ENCODE measurements at places on chromosomes 6 and 20.
A peak's percentile ranks its signal among the peaks of the same experiment; 100 is the strongest.

GRCh38 chr6:163165922-163166321 is 248.6 kb upstream of the QKI start:
- no peaks in the 10 kb centered on the region for H3K27me3 ChIP-seq
- no peak for DNase-seq
- no peak overlapping the region for H3K27ac ChIP-seq
- H3K4me1 ChIP-seq = no peaks in the 10 kb centered on the region
- H3K36me3 ChIP-seq = no peaks in the 10 kb centered on the region

DNA sequence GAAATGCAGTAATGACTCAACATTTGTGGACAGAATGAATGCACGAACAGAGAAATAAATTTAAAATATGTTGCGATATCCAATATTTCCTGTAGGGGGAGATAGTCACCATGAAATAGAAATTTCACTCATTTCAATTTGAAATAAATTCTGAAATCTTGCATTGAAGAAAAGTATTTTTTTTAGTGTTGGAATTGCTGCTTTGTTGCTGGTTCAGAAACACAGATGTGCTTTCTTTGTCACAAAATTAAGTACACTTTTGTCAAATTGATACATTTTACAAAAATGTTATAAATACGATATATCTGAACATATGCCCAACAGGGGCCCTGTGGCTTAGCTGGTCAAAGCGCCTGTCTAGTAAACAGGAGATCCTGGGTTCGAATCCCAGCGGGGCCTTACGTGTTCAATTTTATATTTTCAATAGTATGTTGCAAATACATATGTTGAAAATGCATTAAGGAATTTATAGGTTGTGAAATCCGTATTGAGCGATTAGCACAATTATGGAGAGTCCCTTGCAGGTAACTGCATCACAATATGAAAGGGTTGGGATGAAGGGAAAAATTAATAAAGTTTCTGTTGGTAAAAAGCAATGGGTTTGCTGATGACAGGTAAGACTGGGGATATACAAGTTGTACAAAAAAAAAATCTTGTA is 85.4 kb upstream of the PRSS16 start:
- peaks cover 19% of the 10 kb centered on the region for H3K4me1 ChIP-seq
- no peak overlapping the region for H3K27ac ChIP-seq
- DNase-seq = peak; percentile 35
- no peaks in the 10 kb centered on the region for H3K36me3 ChIP-seq
- H3K27me3 ChIP-seq = no peaks in the 10 kb centered on the region

DNA sequence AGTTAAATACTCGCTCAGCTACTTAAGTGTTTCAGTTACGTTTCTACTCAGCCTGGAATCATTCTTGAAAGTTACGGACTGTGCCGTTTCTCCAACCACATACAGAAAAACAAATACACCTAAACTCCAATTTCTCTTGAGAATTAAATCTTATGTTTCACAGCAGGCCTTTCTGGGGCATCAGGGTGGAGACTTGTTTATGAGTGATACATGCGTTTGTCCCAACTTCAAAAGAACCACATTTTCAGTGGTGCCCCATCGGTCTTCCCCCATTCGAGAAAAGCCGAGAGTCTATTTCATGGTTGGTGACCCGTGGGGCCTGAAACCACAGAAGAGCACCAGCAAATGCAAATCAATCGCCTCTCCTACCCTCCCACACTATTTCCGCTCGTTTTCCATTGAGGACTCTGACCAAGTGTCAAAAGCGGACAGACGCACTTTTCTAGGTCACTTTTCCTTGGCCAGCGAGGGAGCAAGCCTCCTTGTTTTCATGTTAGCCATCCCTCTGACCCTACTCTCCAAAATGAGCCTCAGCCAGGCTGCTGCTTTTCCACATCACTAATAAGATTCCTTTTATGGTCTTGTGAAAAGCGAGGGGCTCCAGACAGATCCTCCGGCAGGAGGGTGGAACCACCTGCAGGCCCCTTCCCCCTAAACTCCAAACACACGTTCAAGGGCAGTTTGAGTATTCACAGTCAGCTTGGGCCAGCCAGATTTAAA is 3.1 kb downstream of the JAG1 start:
- peaks cover 67% of the 10 kb centered on the region for H3K4me1 ChIP-seq
- peak overlapping the region; percentile 24 for H3K4me3 ChIP-seq
- no peaks in the 10 kb centered on the region for H3K27me3 ChIP-seq
- no peak for DNase-seq

DNA sequence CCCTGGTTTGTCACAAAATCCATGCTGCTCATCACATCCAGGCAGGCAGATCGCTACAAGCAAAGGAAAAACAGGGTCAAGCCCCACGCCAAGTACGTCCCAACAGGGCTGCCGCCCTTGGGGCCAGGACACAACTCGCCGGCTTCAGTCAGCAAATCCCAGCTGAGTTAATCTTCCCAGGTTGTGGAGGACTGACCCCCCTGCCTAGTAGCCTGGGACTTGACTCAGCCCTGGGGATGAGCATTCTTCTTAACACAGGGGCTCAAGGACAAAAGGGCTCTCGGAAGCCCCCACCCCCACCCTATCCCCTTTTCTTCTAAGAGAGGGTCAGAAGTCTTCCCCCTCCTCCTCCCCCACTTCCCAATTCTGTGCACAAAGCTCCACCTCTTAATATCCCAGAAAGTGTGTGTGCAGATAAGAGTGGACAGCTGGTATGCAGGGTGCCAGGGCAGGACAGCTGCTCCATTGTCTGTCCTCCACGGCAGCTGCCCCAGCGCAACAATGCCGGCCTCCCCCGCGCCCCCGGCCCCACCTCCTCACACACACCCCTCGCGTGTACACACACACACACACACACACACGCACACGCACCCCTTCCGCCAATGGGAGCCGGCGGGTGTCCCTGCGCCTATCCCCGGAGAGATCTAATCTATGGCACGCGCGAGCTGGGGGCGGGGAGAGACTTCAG is 4.5 kb downstream of the DLL1 start:
- H3K27me3 ChIP-seq = no peaks in the 10 kb centered on the region
- H3K27ac ChIP-seq = peak overlapping the region; percentile 25
- H3K36me3 ChIP-seq = peaks cover 9% of the 10 kb centered on the region
- peaks cover 48% of the 10 kb centered on the region for H3K4me1 ChIP-seq
- no peak overlapping the region for H3K4me3 ChIP-seq

- no peaks in the 10 kb centered on the region for H3K27me3 ChIP-seq
- no peak overlapping the region for H3K4me3 ChIP-seq
- H3K36me3 ChIP-seq = no peaks in the 10 kb centered on the region
- no peaks in the 10 kb centered on the region for H3K4me1 ChIP-seq
Observed at GRCh38 chr6:12241493-12242175, 48.5 kb upstream of the EDN1 start.

- H3K4me3 ChIP-seq = no peak overlapping the region
- H3K36me3 ChIP-seq = no peaks in the 10 kb centered on the region
- H3K4me1 ChIP-seq = no peaks in the 10 kb centered on the region
- no peak overlapping the region for H3K27ac ChIP-seq
- H3K27me3 ChIP-seq = no peaks in the 10 kb centered on the region
Observed at GRCh38 chr20:6502999-6503398, 264.5 kb upstream of the BMP2 start.

DNA sequence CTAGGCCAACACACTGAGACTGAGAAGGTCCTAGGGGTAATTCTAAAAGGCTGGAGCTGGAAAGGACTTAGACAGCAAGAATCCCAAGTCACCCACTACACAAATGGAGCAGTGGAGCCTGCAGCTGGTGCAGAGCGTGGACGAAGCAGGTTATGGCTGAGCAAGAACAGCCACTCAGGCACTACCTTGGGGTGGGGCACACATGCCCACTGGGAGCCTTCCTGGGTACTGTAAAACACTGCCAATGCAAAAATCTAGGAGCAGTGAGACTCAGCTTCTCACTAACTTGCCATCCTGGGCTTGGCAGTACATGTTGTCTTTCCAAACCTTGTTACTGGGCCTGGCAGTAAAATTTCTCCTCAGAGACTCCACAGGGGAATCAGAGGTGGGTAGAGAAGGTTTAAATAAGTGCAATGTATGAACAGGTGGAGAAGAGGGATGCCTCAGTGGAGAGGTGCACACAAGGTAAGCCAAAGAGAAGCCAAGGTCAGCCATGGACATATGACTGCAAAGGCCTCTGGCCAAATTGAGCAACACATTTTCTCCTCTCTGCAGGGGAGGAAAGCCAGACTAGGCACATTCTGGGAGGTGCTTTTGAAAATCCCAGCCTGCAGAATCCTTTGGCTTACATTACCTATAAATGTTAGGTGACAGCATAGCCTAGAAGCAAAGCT is 105.6 kb downstream of the TNFRSF21 start:
- no peak for DNase-seq
- H3K4me1 ChIP-seq = no peaks in the 10 kb centered on the region
- no peak overlapping the region for H3K27ac ChIP-seq
- no peak overlapping the region for H3K4me3 ChIP-seq

DNA sequence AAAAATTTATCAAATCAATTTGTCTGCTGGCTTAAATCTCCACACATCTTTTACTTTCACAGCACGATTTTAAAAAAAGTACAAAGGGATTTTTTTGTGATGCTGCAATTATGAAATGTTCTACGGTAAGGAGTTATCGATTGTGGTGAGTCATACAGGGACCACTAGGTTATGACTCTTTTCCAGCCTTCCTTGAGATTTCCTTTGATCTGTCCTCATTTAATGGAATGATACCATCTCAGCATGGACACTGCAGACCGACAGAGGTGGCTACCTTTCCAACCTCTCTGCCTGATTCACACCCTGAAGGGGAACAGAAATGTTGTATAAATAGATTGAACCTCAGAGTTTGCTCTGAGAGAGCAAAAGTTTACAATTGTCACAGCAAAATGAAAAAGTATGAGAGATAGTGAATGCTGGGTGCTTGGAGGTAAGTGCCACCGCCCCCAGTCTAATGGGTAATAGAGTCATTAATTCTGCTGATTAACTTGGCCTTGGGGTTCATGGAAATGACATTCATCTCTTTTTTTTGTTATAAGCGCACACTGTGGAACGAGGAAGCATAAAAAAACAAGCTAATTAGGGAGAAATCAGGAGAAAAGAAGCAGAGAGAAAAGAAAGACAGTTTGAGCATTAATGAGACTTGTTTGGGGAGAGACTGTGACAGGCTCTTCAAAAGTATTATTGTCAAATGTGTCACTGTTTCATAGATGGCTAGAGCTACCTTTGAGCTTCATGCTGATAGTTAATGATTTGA is 306.0 kb downstream of the RNF144B start:
- peaks cover 7% of the 10 kb centered on the region for H3K4me1 ChIP-seq
- DNase-seq = no peak
- H3K36me3 ChIP-seq = no peaks in the 10 kb centered on the region
- no peak overlapping the region for H3K27ac ChIP-seq

DNA sequence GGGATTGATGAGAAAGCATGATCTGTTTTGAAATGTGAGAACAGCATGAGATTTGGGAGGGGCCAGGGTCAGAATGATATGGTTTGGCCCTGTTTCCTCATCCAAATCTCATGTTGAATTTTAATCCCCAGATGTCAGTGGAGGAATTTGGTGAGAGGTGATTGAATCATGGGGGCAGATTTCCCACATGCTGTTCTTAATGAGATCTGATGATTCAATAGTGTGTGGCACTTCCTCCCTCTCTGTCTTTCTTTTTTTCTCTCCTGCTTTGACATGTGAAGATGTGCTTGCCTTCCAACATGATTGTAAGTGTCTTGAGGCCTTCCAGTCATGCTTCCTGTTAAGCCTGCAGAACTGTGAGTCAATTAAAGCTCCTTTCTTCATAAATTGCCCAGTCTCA is 1060.3 kb upstream of the CITED2 start:
- no peaks in the 10 kb centered on the region for H3K36me3 ChIP-seq
- no peaks in the 10 kb centered on the region for H3K4me1 ChIP-seq
- DNase-seq = no peak
- no peak overlapping the region for H3K27ac ChIP-seq

DNA sequence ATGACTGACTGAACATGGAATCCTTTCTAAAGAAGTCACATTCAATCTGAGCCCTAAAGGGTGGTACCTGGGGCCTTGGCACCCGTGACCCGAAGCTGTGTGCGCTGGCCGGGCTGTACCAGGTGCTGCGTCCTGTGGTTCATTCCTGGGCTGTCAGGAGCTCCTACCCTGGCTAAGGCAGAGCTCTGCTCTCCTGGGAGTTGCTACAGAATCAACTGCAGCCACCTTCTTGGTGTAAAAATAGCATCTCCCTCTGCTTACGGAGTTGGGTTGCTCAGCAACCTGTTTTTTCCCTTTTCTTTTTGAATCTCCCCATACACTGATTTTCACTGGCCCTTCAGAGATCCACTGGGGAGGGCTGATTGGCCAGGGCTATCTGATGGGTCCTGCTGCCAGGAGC is 236.6 kb upstream of the PDE10A start:
- DNase-seq = no peak
- H3K36me3 ChIP-seq = no peaks in the 10 kb centered on the region
- no peaks in the 10 kb centered on the region for H3K4me1 ChIP-seq
- no peak overlapping the region for H3K4me3 ChIP-seq
- no peaks in the 10 kb centered on the region for H3K27me3 ChIP-seq

DNA sequence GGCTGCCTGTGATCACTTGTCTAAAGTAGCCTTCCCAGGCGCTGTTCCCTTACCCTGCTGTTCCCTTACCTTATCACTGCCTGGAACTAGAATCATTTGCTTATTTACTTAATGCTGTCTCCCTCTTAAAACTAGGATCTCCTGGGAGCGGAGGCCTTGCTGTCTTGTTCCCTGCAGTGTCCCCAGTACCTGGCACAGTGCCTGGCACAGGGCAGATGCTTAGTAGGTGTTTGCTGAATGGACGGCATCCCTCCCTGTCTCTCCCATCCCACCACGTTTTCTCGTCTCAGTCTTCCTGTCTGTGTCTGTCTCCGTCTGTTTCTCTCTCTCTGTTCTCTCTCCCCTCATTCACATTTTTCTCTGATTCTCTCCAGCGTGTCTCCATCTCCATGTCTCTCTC is 99.9 kb upstream of the MYL9 start:
- H3K27ac ChIP-seq = no peak overlapping the region
- no peak for DNase-seq
- no peak overlapping the region for H3K4me3 ChIP-seq
- no peaks in the 10 kb centered on the region for H3K36me3 ChIP-seq

GRCh38 chr6:87164506-87164905 is 9.1 kb downstream of the ZNF292 start:
- H3K27me3 ChIP-seq = no peaks in the 10 kb centered on the region
- no peak overlapping the region for H3K4me3 ChIP-seq
- H3K4me1 ChIP-seq = peaks cover 47% of the 10 kb centered on the region
- no peak overlapping the region for H3K27ac ChIP-seq

GRCh38 chr20:48024539-48024938 is 239.3 kb upstream of the SULF2 start:
- H3K27me3 ChIP-seq = no peaks in the 10 kb centered on the region
- no peak for DNase-seq
- H3K4me3 ChIP-seq = no peak overlapping the region
- H3K27ac ChIP-seq = no peak overlapping the region
- no peaks in the 10 kb centered on the region for H3K36me3 ChIP-seq
- no peaks in the 10 kb centered on the region for H3K4me1 ChIP-seq

- H3K27me3 ChIP-seq = no peaks in the 10 kb centered on the region
- DNase-seq = peak; percentile 69
- no peaks in the 10 kb centered on the region for H3K36me3 ChIP-seq
- peaks cover 18% of the 10 kb centered on the region for H3K4me1 ChIP-seq
- peak within 1 kb of the TSS; percentile 76 for H3K27ac ChIP-seq
Observed at GRCh38 chr6:153131037-153131981, at the start of gene RGS17. RGS17 (minus strand) TSS chr6:153131282; CDS start chr6:153044018, 87,264 bp downstream.

Data from body of pancreas (tissue), 4 donors.